Stimulated activated CD8-positive, alpha-beta memory T cell treated with anti-CD3 and anti-CD28 coated beads, Interleukin-4, amount 100 ng/mL, for 1 hour (primary cell): ENCODE measurements at places on chromosomes 1 and 21.

GRCh38 chr1:115210302-115210711 is 121.0 kb upstream of the TSPAN2 start:
- no peak for DNase-seq

DNA sequence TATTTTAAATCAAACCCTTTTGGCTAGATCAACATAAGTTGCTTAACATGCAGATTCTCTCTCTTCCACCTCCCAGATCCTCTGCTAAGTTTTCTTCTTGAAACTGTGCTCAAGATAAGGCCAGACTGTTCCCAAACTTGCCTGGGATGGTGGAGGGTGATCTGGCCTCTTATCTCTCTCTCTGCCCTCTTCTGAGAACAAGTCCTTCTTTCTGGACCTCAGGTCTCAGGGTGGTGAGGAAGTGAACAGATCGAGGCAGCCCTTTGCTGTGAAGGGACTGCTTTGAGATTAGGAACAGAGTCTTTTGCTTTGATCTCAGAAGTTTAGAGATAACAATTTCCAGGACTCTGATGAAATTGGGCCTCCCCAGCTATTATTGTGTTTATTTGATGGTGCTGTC is 70.7 kb downstream of the HUNK start:
- DNase-seq = no peak

DNA sequence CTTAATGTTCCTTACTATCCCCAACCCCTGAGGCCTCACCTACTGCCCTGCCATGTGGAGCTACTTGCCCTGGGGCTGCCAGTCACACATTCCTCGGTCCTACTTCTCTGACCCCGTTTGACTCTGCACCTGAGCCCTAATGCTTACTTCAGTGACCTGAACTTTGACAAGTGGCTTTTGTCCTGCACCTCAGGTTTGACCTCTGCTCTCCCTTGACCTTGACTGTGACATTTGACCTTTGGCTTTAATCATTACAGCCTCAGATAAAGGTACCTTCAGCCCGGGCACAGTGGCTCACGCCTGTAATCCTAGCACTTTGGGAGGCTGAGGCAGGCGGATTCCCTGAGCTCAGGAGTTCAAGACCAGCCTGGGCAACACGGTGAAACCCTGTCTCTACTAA is 22.8 kb downstream of the MR1 start:
- no peak for DNase-seq

- DNase-seq = no peak
Measured at GRCh38 chr1:165949335-165950130, 122.1 kb downstream of the UCK2 start.

DNA sequence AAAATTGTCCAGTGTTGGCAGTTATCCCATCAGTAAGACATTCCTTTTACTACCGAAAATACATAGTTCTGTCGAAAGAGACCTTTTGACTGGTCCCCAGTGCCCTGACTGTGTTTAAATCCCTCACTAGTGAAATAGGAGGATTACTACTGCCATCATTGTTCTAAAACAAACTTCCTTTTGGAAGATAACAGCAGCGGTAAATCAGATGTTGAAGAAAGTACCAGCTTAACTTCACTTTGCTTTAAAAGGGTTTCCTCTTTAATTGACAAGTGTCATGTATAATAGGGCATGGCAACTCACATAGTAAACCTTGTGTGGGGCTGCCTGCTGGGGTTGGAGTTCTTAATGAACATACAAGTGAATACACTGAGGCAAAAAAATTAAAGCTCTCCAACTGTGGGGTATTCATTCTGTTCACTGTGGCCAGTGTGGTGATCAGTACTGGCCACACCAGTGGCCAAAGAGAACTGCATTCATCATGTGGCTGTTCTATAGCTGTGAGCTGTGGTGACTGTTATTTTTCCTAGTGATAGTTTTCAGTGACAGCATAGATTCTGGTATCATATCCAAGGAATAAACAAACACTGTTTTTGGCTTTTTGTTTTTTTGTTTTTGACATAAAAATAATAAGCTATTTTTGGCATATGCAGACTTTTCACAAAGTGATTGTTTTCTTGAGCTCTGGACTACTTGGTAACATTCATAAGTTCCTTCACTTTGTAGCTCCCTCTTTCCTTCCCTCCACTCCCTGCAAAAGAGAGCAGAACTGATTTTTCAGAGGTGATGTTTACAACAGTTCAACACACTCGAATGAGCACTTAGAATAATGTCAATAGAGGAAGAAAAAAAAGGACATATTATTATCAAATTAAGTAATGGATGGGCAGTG is 74.5 kb downstream of the NFIA start:
- DNase-seq = no peak

DNA sequence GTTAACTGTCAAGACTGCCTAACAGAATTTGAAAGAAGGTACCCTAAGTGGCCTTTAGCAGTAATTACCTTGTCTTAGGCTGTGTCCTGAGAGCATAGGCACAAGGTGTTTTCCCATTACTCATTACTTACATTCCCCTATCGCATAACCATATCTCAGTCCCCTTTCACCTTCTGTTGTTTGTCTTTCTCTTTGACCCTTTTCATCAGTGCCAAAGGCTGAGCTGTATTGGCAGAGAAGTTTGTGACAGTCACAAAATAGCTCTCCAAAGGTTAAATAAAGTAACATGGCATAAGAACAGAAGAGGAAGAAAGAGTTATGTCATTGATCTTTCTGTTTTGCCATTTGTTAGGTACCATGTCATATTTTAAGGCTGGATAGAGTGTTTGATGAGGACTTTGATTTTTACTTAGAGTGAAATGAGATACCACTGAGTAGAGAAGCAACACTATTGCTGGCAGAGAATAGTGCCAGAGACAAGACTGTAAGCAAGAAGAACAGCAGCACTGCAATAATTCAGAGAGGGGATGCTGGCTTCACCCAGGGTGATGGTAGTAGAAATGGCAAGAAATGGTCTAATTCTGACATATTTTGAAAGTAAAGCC is 497.8 kb downstream of the TTLL7 start:
- no peak for DNase-seq

GRCh38 chr1:33268457-33268856 is 12.2 kb downstream of the ZNF362 start:
- no peak for DNase-seq

- DNase-seq = no peak
Measured at GRCh38 chr21:45075596-45076244, 1.3 kb downstream of the ADARB1 start.

- DNase-seq = no peak
Measured at GRCh38 chr1:105398909-105399308, 1649.2 kb downstream of the AMY1C start.

GRCh38 chr1:11178021-11179015 is 10.8 kb upstream of the ANGPTL7 start:
- no peak for DNase-seq

- DNase-seq = no peak
Measured at GRCh38 chr1:2229911-2230731, 2.0 kb downstream of the SKI start.

GRCh38 chr1:98088381-98088780 is 167.5 kb upstream of the DPYD start:
- no peak for DNase-seq

DNA sequence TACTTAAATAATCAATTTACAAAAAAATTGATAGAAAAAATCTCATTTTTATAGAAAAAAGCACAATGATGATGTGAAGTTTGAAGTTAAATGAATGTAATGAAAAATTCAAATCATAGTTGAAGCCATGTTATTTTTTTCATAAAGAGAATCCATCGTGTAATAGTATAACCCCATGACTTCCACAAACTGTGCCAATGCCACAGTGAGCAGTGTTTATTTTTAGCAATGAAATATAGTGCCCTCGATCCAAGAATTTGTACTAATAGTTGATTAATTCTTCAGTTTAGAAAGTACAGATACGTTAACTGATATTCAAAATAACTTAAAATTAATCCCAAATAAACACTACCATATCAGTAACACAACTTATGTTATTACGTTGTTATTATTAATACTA is 225.9 kb downstream of the PTPRC start:
- no peak for DNase-seq

DNA sequence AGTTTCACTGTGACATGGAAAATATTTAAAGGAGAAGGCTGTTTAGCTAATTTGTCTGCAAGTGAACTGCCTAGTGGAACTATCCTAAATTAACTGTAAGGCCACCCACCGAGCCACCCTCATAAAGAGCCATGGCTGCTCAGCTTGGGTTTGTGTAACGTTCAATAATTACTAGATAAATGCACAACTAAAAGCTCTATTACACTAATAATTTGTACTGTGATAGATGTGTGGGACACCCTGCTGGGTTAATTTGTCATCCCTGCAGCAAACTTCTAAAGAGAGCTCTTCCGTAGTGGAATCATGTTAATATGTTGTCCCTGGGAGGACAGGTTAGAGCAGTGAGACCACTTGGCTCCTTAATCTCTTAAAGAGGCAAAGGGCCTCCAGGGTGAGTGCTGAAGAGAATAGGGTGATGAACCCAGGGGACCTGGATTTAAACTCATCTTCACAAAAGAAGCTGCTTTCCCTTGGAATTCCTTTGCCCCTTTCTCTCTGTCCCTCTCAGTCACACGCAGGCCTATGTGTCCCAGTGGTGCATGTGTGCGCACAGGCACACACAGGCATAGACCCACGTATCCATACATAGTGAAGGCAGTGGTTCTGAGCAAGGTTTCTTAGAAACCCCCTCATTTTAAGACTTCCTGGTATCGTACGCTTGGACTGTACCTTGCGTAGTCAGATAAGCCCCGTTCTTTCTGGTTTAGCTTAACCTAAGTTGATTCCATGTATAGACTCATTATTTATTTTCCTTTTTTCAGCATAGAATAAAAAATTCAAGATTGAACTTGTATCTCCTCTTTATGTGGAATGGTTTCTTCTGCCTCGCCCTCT is 310.3 kb downstream of the NFIA start:
- DNase-seq = no peak

DNA sequence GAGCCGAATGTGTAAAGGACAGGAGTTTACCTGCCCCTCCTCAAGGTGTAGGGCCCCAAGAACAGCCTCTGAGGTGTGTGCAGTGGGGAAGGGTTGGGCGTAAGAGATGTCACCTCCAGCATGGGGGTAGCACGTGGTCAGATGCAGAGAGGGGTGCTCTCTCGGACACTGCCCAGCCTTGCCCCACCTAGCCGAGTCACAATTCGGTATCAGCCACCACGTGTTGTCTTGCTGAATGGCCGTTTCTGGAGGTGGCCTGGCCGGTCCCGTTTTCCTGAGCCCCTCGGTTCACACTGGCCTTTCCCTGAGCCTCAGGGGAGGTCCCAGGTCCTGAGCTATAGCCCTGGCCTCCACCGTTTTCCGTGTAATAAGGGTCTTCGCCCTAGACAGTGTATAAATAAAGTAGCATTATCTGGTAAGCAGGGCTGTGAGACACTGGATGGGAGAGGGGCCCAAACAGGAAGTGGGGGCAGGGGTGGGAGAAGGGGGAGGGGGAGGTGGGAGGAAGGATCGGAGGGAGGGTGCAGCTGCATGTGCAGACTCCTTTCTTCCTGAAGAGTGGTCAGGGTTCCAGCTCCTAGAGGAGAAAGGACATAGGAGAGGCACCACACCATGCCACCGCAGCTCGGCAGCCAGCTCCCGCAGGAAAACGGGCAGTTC is 23.3 kb downstream of the CD34 start:
- no peak for DNase-seq

GRCh38 chr21:44761747-44762208 is 39.8 kb downstream of the UBE2G2 start:
- DNase-seq = no peak

DNA sequence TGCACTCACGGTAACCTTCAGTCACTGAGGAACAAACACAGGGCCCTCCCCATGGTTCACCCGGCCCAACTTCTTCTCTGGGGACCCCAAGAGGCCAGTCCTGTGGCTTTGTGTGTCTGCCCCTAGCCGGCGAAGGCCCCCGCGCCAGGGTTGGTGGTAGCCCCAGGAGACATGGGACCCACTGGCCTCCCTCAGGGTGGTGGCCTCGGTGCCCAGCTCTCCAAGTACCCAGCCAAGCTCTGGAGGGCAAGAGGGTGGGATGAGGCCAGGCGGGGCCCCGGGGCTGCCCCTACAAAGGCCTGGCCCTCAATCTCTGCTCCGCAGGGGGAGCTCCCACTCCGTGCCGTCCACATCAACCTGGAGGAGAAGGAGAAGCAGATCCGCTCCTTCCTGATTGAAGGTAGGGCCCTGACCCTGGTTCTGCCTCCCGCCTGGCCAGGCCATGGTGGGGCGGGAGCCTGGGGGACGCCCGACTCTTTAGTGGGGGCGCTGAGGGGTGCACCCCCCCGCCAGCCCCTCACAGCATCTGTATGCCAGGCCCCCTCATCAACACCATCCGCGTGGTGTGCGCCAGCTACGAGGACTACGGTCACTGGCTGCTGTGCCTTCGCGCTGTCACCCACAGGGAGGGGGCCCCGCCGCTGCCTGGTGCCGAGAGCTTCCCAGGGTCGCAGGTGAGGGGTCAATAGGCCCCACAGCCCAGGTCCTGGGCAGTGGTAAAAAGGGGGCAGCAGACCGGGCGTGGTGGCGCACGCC is 5.6 kb downstream of the PLEKHN1 start:
- DNase-seq = no peak

- no peak for DNase-seq
Measured at GRCh38 chr1:154453161-154453560, 48.0 kb downstream of the IL6R start.

- DNase-seq = no peak
Measured at GRCh38 chr1:156244126-156244525, 2.1 kb downstream of the BGLAP start.

- DNase-seq = no peak
Measured at GRCh38 chr1:204544321-204544720, 28.1 kb downstream of the MDM4 start.

- DNase-seq = no peak
Measured at GRCh38 chr1:20194224-20194623, 7.9 kb upstream of the PLA2G2C start.

- no peak for DNase-seq
Measured at GRCh38 chr1:158706096-158706495, 5.6 kb upstream of the OR6K2 start.

GRCh38 chr1:107365527-107366240 is 224.8 kb downstream of the NTNG1 start:
- no peak for DNase-seq

DNA sequence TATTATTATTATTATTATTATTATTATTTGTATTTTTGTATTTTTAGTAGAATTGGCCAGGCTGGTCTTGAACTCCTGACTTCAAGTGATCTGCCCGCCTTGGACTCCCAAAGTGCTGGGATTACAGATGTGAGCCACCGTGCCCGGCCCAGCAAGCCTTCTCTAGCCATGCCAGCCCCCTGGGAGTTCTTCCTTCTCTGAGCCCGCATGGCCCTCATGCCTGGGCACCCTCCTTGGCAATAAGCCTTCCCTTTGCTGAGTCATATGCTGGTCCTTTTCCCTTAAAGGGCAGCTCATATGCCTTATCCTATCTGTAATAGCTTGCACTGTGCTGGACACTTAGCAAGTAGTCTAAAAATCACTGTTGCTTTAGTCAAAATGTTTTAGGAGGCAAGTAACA is 8.5 kb upstream of the NBL1 start:
- no peak for DNase-seq

DNA sequence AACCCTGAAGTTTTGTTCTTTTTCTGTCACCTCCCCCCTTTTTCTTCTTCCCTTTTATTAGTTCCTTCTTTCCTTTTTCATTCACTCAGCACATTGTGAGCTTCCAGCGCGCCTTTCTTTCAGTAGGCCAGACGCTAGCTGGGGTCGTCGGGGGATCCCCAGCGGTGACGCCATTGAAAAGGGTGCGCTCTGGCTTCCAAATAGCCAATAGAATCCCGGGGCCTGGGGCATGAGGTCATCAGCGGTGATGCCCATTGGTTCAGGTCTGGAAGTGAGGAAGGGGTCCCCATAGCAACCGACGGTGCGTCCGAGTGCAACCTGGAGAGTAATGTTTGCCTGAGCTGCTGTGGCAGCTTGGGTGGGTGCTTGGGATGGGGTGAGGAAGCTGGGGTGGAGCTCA is 6.9 kb upstream of the EFNA3 start:
- no peak for DNase-seq
